Fibroblast of skin of right biceps (primary cell): ENCODE measurements at places on chromosomes 7 and 10.

DNA sequence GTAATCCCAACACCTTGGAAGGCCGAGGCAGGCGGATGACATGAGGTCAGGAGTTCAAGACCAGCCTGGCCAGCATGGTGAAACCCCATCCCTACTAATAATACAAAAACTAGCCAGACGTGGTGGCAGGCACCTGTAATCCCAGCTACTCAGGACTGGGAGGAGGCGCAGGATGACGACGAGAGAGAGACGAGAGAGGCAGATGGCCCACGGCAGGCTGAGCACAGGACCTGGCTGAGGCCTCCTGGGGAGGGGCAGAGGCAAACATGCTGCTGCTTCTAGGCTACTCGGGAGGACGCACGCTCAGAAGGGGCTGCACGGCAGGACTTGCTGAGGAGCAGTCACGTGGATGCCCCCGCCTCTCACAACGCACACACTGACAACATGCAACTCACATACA lies 22.4 kb downstream of the DIP2C start:
- DNase-seq, result no peak

DNA sequence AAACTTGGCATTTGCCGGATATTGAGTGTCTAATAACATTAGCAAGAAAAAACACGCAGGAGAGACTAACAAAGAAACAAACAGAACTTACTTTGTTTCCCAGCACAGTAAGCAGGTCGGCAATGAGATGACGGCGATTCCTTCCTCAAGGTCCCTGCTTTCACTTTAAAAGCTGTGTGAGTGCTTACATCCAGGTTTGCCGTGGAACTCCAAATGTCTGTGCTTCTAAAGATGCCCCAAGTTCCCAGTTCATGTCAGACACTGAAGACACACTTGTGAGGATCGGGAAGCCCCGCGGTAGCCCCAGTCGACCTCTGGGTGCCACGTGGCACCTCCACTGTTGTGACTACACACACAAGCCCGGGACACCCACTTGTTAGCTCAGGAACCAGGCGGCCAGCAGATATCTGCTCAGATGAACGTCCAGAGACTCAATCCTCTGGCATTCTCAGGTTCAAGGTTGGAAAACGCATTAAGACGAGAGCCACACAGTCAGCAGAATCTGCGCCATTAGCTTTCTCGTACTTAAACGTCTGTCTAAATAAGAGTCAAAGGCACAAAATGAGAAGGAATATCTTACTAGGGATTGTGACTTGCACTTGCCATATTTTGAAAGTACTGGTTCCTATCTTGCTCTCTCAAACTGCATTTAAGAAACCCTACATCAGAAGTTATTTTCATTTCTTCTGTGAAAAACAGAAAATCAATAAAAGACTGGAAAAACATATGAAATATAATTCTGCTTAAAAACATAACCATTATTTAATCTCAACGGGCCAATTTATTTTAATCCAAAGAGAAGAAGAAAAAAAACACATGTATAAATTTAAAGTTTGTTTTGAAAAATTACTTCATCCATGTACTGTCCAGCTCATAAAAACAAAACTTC lies 207.6 kb upstream of the KLF14 start:
- no peak for DNase-seq

DNA sequence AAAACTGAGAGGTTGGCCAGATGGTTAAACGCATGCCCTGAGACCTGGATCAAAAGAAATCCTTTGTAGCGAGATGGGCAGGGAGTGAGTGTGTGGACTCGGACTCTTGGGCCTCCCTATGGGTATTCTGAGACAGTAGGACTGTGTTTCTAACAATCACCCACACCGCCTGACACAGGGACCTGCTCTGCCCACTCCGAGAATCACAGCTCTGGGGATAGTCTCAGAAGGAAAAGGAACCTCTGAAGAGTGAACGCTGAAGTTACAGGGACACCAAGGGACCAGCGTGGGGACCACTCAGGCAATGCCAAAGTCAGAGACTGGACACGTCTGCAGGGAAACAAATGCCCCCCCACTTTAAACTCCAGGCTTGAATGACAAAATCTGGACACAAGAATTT lies 242.1 kb upstream of the TCERG1L start:
- no peak for DNase-seq

- DNase-seq, result no peak
These were observed 31.1 kb downstream of the GDI2 start for GRCh38 chr10:5782174-5782573.

DNA sequence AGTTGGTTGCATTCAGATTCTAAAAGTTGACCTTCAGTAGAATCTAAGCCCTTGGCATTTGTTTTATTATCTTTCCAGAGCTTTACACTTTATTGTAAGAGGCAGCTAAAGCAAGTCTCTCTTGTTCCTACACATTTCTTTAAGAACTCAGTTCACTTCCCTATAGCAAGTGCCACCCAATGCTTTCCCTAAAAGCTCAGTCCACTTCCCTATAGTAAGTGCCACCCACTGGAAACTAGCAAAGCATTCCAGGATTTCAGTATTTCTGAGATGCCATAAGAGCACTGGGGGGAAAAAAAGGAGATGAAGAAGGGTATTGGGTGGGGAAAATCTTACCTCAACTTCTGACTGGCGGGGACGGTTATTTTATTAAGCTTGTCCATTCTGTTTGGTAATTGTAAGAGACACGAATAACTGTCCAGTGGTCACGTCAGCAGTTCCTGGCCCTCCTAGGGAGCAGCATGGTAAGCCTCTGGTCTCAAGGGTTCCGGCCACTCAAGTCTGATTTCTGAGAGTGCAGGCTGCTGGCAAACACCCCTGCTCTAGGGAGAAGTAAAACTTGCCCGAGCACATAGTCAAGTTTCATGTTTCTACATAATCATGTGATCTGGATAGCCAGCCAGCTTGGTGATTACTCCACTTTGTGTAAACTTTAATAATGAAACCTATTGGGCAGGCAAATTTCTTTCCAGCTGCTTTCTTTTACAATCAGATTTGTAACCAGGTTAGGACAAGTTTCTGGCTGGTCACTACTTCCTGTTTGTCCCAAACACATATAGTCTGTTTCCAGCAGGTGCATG lies at the start of gene BLNK:
TSS of gene BLNK (minus strand) at position 554 of the 800 bp plus-strand sequence. CDS start at position 383, 171 bp downstream.
- DNase-seq, result no peak

DNA sequence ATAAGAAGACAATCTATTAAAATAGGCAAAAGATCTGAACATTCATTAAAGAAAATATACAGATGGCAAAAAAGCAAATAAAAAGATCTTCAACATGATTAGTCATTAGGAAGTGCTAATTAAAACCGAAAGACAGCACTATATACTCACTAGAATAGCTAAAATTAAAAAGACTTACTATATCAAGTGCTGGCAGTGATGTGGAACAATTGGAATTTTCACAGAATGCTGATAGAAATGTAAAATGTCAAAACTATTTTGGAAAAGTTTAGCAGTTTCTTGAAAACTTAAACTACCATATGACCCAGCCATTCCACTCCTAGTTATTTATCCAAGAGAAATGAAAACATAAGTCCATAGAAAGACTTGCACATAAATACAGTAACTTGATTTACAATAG lies 25.0 kb upstream of the TLL2 start:
- no peak for DNase-seq

DNA sequence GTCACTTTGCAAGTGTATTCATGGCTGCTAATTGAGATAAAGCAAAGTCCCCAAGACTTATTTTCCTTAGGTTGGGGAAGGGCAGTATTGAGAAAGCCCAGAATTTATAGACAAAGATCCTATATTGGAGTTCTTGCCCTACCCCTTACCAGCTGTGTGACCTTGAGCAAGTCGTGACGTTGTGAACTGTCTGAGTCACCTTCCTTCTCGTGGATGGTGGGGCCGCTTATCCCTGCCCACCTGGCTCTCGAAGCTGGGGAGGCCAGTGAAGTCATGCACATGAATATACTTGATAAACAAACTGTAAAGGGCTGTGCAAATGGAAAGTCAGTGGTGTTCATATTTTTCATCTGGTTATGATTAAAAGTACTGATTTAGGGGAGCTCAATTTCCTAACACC lies 127.4 kb downstream of the TACC2 start:
- DNase-seq, result peak; percentile 22

DNA sequence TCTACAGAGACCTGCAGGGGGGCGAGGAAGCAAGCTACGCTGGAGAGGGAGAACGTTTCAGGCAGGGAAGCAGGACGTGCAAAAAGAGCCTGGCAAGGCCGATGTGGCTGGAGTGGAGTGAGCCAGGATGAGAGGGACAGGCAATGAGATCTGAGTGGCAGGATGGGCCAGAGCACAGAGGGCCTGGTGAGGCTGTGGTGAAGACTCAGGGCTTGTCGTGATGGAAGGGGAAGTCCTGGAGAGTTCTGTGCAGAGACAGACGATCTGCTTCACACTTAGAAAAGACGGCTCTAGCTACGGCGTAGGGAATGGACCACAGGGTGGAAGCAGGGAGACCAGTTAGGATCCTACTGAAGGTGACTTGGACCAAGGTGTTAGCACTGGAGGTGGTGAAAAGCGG lies 87.0 kb downstream of the SH3PXD2A start:
- no peak for DNase-seq

GRCh38 chr7:105257338-105257737 lies 131.4 kb downstream of the SRPK2 start:
- no peak for DNase-seq

DNA sequence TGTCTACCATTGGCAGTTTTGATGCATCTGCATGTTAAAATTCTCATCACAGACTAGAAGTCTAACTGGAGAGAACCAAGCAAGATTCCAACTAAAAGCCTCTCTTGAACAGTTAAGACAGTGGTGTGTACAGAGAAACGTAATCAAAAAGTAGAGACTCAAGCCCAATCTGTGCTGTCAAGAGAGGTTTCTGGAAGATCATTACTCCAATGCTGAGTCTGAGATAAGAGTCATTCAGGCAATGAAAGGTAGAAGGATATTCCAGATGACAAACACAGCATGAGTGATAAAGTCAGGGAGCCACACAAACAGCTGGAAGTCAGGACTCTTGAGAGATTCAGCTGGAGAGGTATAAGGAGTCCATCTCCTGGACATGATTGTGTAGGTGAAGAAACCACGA lies 48.7 kb downstream of the IQUB start:
- DNase-seq, result no peak

DNA sequence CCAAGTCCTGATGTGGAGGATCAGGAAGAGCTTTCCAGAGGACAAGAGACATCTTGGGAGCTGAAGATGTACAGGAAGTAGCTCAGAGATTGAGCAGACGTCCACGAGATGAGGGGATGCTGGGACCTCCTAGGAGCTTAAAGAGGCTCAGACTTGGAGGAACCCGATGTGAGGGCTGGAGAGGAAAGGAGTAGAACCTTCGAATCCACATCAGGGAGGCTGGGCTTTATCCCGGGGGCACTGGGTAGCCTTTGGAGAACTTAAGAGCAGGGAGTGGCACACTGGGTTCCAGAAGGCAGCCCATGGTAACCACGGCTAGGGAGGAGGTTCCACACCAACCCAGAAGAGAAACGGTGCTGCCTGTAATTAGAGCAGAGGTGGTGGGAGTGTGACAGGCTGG lies 10.8 kb downstream of the PRKCQ start:
- no peak for DNase-seq

- no peak for DNase-seq
These were observed 36.6 kb downstream of the MICALL2 start for GRCh38 chr7:1422512-1423263.

GRCh38 chr7:69871213-69871885 lies 273.1 kb downstream of the AUTS2 start:
- peak; percentile 91 for DNase-seq

GRCh38 chr10:97000487-97001182 lies 168.5 kb downstream of the LCOR start:
- DNase-seq, result no peak

GRCh38 chr10:58618158-58618676 lies 105.5 kb downstream of the BICC1 start:
- DNase-seq, result no peak

GRCh38 chr7:110442381-110442837 lies 648.5 kb upstream of the LRRN3 start:
- peak; percentile 16 for DNase-seq

- DNase-seq, result no peak
These were observed 50.3 kb upstream of the CABCOCO1 start for GRCh38 chr10:61612450-61612849.

DNA sequence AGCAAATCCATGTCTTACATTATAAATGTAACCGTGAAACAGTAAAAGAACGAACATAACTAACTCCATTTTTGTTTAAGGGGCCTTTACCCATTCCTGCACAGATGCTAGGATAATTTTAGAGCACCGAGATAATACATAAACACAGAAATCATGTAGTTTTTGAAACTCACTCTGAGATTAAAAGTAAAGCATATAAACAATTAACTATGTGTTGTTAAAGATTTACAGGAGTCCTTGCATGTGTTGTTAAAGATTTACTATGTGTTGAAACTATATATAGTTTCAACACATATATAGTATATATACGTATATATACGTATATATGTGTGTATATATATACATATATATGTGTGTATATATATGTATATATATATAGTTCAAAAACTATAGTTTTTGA lies 7.2 kb upstream of the CALML3 start:
- DNase-seq, result no peak

DNA sequence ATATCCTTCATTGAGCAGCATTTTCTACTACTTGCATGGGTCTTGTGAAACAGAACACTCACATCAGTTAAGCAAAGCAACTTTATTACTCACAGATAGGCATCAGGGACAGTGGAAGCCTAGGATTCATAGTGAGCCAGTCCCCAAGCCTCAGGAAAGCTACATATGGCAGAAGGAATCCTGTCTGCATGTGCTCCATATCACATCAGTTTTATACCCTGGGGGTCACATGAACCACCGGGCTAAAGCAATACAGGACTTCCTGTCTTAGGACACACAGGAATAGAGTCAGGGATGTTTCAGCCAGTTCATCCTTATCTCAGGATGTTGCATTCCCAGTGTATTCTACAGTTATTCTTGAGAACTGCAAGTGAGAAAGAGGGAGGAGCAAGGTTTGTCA lies 15.1 kb downstream of the FEZF1 start:
- no peak for DNase-seq

DNA sequence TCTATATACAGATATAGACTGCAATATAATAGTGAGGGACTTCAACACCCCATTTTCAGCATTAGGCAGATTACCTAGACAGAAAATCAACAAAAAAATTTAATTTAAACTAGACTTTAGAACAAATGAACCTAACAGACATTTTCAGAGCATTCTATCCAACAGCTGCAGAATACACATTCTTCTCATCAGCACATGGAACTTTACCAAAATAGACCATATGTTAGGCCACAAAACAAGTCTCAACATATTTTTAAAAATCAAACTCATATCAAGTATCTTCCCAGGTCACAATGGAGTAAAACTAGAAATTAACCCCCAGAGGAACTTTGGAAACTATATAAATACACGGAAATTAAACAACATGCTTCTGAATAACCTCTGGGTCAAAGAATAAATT lies 169.6 kb downstream of the MTERF1 start:
- no peak for DNase-seq

GRCh38 chr7:139382439-139382838 lies 22.7 kb downstream of the LUC7L2 start:
- no peak for DNase-seq

DNA sequence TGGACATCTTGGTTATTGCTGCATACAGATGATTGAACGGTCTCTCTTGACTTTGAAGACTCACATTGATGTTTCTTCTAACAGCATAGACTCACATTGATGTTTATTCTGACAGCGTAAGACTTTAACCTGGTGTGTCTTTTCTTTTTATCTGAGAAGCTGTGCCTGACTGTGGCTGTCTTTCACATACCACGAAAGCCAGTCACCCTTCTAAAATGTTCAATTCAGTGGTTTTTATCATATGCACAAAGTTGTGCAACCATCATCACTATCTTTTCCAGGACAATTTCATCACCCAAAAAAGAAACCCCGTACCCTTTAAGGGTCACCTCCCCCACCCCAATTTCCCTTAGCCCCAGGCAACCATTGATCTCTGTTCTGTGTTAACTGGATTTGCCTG lies 24.7 kb downstream of the CELF2 start:
- peak; percentile 27 for DNase-seq

- no peak for DNase-seq
These were observed 42.9 kb upstream of the PDZD8 start for GRCh38 chr10:117418121-117418520.
